NCI-H2171 (cell line): ENCODE measurements at places on chromosomes 2 and 18.

DNA sequence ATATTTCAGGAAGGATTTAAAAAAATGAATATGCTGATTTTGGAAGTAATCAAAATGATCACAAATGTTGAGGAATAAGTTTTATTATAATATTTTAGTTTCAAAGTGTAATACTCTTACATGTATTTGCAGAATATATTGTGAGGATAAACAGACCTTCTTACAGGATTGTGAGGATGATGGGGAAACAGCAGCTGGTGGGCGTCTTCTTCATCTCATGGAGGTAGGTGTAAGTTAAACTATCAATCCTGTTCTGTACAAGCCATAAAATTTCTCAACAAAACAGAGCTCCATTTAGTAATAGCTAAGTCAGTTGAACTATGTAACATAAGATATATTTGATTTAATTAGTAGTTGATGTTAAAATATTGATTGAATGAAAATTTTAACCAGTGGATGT, 12.5 kb upstream of the HRH4 start:
- no peak for DNase-seq

- DNase-seq = no peak
These were observed 62.9 kb upstream of the EHBP1 start for GRCh38 chr2:62642429-62643099.

- DNase-seq = no peak
These were observed 26.7 kb downstream of the ZEB2 start for GRCh38 chr2:144493027-144493809.

GRCh38 chr2:112601754-112602153, 17.3 kb downstream of the CHCHD5 start:
- DNase-seq = no peak

GRCh38 chr2:235839974-235840373, 328.2 kb downstream of the GBX2 start:
- DNase-seq = no peak
